Fibroblast of villous mesenchyme (primary cell): ENCODE measurements at places on chromosomes 16 and 17. TPM values are rescaled to one million over a fixed set of nuclear protein-coding genes. Genes with fewer than 3 reads are reported as not detected.

GRCh38 chr17:57329380-57330214 lies 73.3 kb downstream of the MSI2 start:
- peak; percentile 20 for DNase-seq

CD300A gene
- not detected in 2 replicates for total RNA-seq

KREMEN2 gene
- under 0.01 TPM in 1 of 2 replicates, not detected in the other for total RNA-seq

ALOX15B gene
- total RNA-seq = not detected in 2 replicates

DNA sequence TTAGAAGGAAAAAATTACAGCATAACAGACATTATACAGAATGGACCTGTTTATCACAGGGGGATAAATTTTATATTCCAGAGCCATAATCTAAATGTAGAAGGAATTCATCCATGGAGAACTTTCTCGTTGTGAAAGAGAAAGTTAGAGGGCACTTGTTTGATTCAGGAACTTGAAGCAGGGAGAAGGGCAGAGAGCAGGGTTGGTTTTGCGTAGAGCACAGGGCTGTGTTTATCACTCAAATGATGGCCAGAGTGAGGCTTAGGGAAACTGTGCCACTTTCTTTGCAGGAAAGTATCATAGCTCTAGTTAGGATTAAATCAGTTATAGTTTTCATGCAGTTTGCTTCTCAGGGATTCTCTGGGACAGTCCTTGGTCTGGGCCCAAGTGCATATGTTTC lies 29.1 kb upstream of the MED13 start:
- DNase-seq = no peak

GRCh38 chr17:62802561-62803205 lies 5.4 kb downstream of the MARCHF10 start:
- DNase-seq = no peak

SLC6A2 gene
- not detected in 2 replicates for total RNA-seq

DNA sequence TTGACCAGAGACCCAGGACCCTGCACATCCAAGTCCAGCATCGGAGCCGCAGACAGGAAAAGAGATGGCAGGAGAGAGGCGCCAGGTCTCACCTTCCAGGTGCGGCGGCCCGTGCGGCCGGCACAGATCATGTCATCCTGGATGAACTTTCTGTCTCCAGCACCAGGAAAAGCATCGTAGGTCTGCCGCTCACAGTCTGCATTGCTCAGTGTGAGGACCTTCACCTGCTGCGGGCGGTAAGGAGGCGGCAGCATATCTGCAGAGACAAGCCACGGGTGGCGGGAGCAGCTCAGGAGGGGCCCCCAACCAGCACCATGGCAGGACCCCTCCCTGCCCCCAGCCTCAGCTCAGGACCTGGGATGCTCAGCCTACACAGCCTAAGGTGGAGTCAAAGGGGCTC lies 17.9 kb downstream of the TPSD1 start:
- DNase-seq = no peak

CLEC18B gene
- not detected in 2 replicates for total RNA-seq

- DNase-seq = peak; percentile 97
These were observed at the start of gene MNT for GRCh38 chr17:2400877-2401425. TSS of gene MNT (minus strand) at chr17:2401060. CDS start at chr17:2400712, 348 bp downstream.

GRCh38 chr17:83026311-83026811 lies 53.0 kb upstream of the METRNL start:
- DNase-seq = no peak
